ENCODE measurements at places on chromosomes 5 and 9.

DNA sequence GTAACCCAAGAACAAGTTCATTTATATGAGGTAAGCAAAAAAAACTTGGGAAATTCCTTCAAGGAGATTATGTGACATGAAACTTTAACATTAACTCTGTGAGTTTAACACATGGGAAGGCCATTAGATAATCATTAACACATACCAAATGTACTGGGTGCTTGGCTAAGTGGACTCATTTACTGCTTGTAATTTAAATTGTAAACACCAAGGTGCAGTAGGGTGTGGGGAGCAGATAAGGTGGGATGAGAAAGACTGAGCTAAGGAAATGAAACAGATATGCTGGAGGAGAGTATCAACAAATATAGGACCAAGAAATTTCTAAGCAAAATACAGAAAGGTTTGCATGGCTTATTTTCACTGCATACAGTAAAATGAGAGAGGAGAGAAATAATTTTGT lies 2384.8 kb upstream of the ACO1 start:
- no peak for DNase-seq

DNA sequence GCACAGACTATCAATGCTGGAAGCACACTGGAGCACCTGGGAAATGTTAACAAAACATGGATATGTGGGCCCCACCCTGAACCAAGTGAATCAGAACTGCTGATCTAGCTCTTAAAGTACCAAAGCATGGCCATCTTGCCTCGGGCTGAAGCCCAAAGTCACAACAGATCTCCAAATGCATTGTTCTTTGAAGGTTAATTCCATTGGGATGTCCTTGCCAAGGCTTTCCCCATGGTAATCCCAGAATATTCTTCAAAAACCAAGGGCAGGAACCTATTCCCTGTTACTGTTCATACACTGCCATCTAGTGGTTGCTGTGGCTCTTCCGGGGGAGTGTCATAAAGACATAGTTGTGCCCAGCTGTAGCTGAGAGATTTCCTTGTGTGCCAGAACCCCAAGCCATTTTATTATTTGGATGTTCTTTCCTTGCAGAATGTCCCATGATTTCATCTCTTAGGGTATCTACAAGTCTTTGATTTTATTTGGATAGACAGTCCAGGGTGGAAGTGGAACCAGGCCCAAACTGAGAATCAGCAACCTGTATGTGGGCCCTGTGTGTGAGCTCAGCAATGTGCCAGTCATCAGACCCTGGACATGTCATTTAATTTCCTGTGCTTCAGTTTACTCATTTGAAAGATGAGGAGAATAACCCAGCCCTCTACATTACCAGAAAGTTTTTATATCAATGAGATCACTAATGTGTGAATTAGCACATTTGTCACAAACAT lies 290.0 kb downstream of the ACTL7B start:
- no peak for DNase-seq

- no peak for DNase-seq
Observed at GRCh38 chr9:125998837-125999503, 251.8 kb downstream of the PBX3 start.

- DNase-seq: no peak
Observed at GRCh38 chr9:18829873-18830272, 203.1 kb downstream of the SAXO1 start.

DNA sequence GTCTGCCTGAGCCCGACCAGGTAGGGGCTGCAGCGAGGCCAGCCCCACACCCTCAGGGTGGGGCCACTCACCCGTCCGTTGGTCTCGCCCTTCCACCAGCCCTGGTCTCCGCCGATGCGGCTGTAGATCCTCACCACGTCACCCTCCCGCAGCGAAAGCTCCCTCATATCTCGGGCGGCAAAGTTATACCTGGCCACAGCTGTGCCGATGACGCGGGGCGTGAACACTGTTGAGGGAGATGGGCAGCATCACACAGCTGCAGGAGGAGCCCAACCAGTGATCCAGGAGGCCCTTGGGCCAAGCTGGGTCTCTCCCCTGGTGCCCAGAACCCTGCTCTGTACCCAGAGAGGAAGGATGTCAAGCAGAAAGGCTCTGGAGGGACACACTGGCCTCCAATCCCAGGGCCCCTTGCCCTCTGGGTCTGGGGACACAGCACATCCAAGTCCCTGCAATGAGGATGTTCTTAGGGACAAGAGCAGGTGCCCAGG lies 30.3 kb upstream of the SARDH start:
- no peak for DNase-seq
